ENCODE measurements at places on chromosomes 5 and 9.
A peak's percentile ranks its signal among the peaks of the same experiment; 100 is the strongest.

DNA sequence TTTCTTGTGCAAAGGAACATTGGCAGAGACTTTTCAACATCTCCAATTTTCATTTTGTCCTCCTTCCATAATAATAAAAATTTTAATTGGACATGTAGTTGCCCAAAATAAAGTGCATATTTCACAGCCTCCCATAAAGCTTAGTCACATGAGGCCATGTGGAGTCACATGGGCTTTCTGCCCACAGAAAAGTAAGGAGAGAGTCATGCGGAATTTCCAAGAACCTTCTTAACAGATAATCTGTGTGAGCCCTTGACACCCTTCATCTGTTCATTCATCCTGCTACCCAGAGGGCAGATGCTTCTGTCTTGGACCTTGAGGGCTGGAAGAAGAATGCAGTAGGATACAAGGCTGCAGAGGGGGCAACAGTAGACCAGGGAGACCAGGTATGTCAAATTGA, 60.7 kb downstream of the APTX start:
- DNase-seq: no peak

- no peak for DNase-seq
These were observed 8.9 kb upstream of the RXRA start for GRCh38 chr9:134317400-134317789.

DNA sequence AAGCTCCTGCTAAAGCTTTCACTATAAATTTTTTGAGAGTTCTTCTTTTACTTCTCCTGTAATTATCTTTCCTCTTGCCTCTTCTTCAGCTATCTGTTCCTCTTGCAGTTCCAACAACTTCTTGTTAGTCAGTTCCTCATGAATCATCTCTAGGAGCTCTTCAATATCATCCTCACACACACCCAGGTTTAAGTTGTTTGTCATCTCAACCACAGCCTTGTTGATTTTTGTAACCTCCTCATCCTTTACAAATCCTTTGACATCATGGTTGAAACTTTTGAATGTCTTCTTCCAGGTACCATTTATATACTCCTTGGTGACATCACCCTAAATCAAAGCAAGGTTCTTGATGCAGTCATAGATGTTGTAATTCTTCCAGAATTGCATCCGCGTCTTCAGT, 106.3 kb upstream of the MAMDC2 start:
- no peak for DNase-seq

- DNase-seq: no peak
These were observed 120.8 kb upstream of the MTAP start for GRCh38 chr9:21681641-21682040.

DNA sequence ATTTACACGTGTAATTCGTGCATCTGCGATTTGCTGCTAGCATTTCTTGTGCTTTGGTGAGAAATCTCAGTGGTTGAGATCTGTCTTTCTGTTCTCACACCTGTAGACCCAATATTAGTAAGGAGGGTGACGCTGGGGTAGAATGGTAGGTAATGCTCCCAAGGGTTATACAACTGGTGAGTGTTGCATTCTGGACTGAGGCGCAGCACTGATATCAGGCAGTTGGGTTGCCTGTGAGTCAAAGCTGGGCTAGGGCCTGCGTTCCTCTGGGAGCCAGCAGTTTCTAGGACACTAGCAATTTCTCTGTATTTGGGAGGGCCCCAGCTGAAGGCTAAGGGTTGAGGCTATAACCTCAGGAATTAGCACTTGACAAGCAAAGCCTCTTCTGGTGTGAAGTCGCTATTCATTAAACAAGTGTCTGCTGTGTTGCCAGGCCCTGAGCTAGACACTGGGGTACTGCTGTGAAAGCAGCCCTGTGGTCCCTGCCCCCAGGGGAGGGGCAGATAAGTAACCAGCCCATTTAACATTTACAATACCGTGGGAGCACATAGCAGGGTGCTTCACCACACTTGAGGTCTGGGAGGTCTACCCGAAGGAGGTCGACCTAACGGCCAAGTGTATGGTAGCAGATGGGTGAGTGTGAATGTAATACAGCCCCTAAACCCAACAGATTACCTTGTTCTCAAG, 28.7 kb downstream of the LARP1 start:
- DNase-seq: no peak

GRCh38 chr5:74212336-74212735, 428.2 kb downstream of the ENC1 start:
- DNase-seq: peak; percentile 70

- peak; percentile 81 for DNase-seq
These were observed 23.2 kb downstream of the MAP3K1 start for GRCh38 chr5:56838409-56839039.

GRCh38 chr9:84990850-84991513, 321.5 kb downstream of the NTRK2 start:
- DNase-seq: no peak

DNA sequence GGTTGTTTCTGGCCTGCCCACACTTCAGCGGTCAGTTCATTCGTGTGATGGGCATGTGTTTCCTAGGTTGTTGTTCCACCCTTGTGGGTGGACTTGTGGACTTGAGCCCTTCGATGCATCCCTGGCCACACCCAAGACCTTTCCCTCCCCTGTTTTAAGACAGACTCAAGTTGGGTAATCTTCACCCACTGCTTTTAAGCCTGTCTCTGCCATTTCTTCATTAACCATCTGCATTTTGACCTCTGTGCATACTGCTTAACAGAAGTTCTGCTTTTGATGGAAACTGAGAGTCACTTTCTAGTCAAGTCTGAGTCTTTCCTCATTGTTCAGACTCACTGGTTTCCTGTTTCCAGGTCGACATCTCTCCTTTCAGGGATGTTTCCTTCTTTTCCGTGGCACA, 233.7 kb downstream of the ARHGEF28 start:
- no peak for DNase-seq

DNA sequence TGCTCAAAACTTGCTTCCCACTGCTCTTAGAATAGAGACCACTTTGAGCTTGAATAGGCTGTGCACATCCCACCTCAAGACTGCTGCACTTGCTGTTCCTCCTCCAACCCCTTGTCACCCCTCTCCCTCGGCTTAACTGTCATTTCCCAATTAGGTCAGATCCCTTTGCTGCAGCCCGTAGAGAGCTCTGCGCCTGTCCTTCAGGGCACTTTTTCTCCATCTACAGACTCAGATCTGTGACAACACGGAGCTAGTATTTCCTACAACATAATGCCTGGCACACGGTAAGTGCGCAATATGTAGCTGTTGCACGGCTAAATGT, 485 bp upstream of the HABP4 start:
- DNase-seq: peak; percentile 79

- no peak for DNase-seq
These were observed 60.8 kb downstream of the TTLL11 start for GRCh38 chr9:122032346-122032745.

GRCh38 chr5:34584165-34584564, 72.0 kb upstream of the RAI14 start:
- no peak for DNase-seq

GRCh38 chr9:91138760-91139159, 223.0 kb downstream of the AUH start:
- DNase-seq: no peak

- no peak for DNase-seq
These were observed 367.7 kb upstream of the PRR16 start for GRCh38 chr5:120096413-120096812.

- DNase-seq: no peak
These were observed 84.8 kb upstream of the IRX1 start for GRCh38 chr5:3510642-3511417.

DNA sequence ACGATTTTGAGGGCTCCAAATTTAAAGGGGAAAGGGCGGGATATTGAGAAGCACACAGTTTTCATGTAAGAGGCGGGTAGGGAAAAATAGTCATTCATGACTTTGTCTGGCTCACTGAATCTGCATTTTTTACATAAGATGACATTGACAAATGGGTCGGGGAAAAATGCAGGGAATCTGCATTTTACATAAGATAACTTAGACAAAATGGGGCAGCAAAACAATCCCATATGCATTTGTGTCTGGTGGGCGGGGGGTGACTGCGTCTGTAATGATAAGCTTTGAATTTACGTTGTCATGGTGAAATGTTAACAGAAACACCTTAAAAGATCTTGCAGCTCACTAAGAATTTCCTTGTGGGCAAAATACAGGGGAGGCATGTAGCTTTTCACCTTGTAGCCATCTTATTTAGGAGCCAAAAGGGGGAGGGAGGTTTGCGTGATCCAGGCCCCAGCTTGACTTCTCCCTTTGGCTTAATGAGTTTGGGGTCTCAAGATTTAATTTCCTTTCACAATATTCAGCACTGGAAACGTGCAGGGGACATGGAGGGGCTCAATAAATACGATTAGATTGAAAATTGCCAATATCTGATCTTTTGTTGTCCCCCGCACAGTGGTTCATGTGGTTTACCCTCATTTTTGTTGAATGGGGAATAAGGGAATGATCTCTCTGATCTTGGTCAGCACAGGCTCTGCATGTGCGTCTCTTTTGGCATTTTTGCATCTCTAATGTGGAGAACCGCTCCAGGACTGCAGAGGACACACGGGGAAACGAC, 41.1 kb upstream of the GADD45G start:
- DNase-seq: no peak

DNA sequence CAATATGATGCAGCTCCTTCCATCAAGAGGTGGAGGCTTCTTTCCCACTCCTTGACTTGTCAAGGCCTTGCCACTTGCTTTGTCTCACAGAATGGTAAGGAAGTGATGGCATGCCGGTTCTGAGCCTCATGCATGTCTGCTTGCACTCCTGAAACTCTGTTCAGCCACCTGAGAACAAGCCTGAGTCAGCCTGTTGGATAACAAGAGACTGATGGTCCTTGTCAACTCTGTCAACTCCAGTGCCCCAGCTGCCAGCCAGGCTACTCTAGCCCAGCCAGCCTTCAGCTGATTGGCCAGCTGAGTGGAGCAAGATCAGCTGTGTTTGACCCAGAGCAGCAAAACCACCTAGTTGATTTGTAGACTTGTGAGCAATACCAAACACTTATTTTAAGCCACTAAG, 4.4 kb upstream of the TENT4A start:
- DNase-seq: no peak

- peak; percentile 16 for DNase-seq
These were observed 80.5 kb upstream of the EPB41L4B start for GRCh38 chr9:109401169-109401989.

DNA sequence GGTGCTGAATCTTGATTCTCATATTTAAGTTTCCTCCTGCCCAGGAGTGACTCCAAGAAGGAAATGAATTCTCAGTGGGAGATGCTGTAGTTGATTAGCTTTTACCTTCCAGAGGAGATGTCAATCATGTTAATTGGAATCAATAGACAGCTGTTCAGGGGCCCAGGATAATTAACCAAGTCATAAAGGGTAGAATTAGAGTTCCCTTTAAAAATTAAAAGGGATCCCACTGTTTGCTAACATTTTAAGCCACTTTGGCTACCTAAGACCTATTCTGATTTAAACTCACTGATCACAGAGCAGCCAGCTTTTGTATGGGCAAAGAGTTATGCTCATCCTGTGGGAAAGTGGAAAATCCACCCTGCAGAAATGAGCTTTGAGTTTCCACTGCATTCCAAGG, 249.6 kb downstream of the SLIT3 start:
- no peak for DNase-seq

DNA sequence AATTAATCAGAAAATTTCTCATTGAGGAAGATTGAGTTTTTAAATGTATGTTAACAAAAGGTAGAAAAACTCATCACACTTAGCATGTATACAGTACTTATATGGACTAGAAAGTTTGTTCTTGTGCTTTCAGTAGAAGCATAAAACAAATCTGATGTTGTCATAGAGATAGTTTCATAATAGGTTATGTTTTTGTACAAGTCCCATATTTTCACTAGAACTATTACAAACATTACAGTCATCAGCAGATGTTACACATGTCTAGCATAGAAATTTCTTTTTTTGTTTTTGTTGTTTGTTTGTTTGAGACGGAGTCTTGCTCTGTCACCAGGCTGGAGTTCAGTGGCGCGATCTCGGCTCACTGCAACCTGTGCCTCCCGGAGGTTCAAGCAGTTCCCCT, 131.4 kb downstream of the COMMD10 start:
- no peak for DNase-seq

DNA sequence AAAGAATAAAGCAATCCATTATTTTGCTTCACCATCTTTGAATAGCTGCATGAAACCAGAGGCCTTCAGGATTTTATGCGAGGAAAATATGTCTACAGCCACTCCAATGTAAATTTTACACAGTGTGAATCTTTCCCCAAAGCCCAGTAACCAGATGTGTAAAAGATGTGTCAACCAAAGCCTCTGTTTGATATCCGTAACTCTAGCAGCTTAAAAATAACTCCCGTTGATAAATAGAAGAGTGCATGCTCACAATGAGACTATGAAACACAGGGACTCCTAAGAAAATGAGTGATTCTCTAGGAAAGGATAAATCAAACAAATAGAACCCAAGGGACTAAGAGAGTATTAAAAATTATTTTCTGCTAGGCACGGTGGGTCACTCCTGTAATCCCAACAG, 60.0 kb upstream of the NPR3 start:
- no peak for DNase-seq

DNA sequence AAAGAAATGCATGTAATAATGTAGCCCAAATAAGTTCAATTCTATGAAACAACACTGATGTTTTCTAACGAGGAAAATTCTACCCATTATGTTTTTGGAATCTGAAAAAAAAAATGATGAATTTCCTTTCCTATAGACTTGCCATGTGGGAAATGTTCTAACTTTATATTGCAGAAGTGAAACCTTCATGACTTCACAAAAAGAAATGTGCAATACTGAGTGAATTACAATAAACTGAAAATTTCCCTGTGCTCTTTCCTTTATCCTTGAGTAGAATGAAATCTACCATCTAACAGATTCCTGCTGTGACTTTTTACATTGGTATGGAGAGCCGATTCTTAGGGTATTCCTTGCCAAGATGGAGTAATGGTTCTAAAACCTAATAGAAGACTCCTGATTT, 1622.5 kb downstream of the MAT2B start:
- no peak for DNase-seq

GRCh38 chr5:89534331-89534730, 651.3 kb upstream of the MEF2C start:
- no peak for DNase-seq

- DNase-seq: no peak
These were observed 1011.5 kb upstream of the ACO1 start for GRCh38 chr9:31372799-31373587.

DNA sequence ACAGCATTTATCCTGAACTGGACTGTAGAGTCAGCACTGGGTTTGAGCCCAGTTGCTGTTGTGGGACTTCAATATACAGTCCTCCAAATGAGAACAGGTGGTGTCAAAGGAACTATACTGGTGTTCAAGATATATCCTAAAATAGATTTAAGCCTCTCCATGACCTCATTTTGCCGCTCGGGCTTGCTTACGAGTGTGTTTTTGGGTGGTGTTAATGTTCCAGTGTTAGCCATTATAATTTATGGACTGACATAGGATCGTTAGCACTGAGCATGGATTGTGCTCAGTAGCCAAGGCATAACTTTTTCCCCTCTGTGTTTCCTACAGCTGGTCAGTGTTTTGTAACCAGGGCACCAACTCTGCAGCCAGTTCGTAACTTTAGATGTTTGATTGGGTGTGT, 306.6 kb downstream of the SPATA31D1 start:
- no peak for DNase-seq

GRCh38 chr5:100615362-100615761, 80.2 kb downstream of the FAM174A start:
- DNase-seq: no peak
